Calu3 (cell line): ENCODE measurements at places on chromosomes 4 and X. TPM values are rescaled to one million over a fixed set of nuclear protein-coding genes. Genes with fewer than 3 reads are reported as not detected.
A peak's percentile ranks its signal among the peaks of the same experiment; 100 is the strongest.

DNA sequence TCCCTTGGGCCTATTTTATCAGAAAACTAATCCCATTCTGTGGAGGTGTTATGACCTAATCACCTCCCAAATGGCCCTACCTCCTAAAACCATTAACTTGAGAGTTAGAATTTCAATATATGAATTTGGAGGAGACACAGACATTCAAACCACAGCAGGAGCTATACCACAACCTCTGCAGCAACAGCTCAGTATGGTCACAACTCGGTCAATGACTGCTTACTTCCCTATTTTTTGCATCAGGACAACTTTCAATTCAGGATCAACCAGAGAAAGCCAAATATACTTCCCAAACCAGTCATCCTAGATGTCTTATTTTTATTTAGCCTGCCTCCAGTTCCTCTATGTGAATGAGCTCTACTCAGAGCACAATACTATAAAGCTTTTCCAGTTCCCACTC lies 11.3 kb upstream of the SMARCA5 start:
- no peaks in the 10 kb centered on the region for H3K4me1 ChIP-seq
- H3K36me3 ChIP-seq = no peaks in the 10 kb centered on the region
- H3K4me3 ChIP-seq = no peak overlapping the region

DNA sequence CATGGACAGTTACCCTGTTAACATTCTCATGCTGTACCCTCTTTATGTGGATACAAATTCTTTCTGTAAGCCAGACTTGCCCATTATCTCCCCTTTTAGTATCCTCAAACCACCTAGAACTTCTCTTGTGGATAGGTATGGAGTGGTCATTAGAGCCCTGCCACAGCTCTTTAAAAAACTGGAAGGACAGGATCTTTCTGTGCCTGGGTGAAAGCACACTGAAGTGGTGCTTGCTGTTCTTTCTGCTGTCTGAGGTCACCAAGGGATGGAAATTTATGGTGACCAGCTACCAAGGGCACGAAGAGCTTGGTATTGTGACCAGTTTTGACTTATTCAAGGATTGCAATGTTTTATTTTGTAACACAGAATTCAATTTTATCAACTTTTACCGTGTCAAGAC lies 344.2 kb downstream of the CBLL2 start:
- no peaks in the 10 kb centered on the region for H3K27me3 ChIP-seq
- no peaks in the 10 kb centered on the region for H3K36me3 ChIP-seq
- no peaks in the 10 kb centered on the region for H3K4me1 ChIP-seq
- no peak overlapping the region for H3K27ac ChIP-seq

- H3K27me3 ChIP-seq = no peaks in the 10 kb centered on the region
- no peaks in the 10 kb centered on the region for H3K36me3 ChIP-seq
- no peaks in the 10 kb centered on the region for H3K4me1 ChIP-seq
These were observed 29.8 kb upstream of the PTCHD1 start for GRCh38 chrX:23304881-23305280.

DNA sequence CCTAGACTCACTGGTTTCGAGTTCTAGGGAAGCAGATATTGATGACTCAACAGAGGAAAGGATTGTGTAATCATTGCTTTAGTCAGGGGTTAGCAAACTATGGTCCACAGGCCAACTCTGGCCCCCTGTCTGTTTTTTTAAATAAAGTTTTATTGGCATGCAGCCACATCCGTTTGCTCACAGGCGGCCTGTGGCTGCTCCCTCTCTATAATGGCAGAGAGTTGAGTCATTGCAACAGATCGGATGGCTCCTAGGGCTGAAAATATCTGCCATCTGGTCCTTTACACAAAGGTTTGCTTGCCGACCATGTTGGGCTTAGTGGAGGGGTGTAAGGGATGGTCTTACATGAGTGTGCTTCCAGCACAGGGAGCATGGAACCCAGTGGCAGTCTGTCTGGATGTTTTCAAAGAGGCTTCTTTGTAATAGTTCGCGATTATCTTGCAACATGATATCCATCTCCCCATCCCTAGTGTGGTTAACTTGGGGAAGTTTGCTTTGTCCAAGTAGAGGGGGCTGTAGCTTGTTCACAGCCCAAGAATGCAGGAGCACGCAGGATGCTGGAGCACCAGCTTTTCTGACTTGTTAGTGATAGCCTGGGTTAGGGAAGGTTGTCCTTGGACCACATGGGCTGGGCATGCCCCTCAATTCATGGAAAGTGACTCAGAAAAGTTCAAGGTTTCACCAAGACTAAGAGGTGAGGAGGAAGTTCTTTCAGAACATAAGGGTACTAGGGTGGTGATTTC lies 59.3 kb upstream of the CLDN34 start:
- peak overlapping the region; percentile 87 for H3K27ac ChIP-seq
- peaks cover 23% of the 10 kb centered on the region for H3K36me3 ChIP-seq
- no peaks in the 10 kb centered on the region for H3K27me3 ChIP-seq
- peak; percentile 39 for DNase-seq
- H3K4me1 ChIP-seq = peaks cover 21% of the 10 kb centered on the region

DNA sequence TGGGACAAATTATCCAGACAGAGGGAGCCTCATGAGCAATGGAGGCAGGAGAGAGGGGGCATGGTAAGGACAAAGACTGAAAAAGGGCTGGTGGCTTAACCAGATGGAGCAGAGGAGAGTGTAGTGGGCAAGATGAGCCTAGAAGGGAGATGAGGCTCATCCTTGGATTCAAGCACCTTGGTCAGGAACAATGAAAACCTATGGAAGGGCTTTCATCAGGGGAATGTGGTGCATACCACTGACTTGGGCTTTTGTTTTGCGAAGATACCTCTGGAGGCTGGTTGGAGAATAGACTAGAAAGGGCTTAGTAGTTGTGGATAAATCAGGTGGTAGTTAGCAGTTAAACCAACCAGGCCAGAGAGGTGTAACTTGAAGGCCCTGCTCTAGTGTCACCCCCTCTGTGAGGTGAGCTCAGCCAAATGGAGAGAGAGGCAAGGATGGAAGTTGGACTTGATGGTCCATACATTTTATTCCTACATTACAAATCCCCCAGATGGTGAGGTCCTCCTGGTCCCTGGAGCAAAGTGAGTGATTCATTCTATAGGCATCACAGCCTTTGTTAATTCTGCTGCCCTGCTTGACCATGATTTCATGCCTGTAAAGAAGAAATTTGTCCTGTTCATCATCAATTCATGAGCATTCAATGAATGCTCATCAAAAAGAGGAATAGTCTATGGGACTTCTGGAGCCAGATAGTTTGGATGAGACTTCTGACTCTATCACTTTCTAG lies 264.8 kb upstream of the IGFBP7 start:
- no peaks in the 10 kb centered on the region for H3K4me1 ChIP-seq
- H3K4me3 ChIP-seq = no peak overlapping the region
- H3K27me3 ChIP-seq = peaks cover 9% of the 10 kb centered on the region
- H3K36me3 ChIP-seq = no peaks in the 10 kb centered on the region
- no peak overlapping the region for H3K27ac ChIP-seq

- no peaks in the 10 kb centered on the region for H3K36me3 ChIP-seq
- H3K27me3 ChIP-seq = no peaks in the 10 kb centered on the region
- no peaks in the 10 kb centered on the region for H3K4me1 ChIP-seq
- no peak overlapping the region for H3K27ac ChIP-seq
- DNase-seq = no peak
These were observed 915.4 kb downstream of the CENPC start for GRCh38 chr4:66629927-66630326.

DNA sequence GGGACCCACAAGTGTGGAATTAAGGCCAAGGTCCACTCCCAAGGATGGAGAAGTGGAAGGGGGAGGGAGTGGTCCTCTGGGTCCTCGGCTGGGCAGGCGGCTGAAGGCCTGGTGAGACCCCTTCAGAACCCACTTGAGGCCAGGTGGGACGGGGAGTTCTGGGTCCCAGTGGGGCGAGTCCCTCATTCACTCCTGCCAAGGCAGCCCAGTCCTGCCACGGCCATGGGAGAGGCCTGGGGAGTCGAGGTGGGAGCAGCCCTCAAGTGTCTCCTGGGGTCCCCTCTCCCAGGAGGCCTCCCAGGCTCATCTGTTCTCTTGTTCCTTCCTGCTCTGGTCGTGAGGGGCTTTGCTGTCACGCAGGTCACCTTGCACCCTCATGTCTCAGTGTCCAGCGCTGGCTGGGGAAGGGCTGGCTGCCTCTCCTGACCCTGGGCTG lies 6.1 kb upstream of the SH3BP2 start:
- H3K27me3 ChIP-seq = peaks cover 8% of the 10 kb centered on the region
- no peak overlapping the region for H3K4me3 ChIP-seq
- no peak overlapping the region for H3K27ac ChIP-seq
- peaks cover 4% of the 10 kb centered on the region for H3K4me1 ChIP-seq
- no peak for DNase-seq

DNA sequence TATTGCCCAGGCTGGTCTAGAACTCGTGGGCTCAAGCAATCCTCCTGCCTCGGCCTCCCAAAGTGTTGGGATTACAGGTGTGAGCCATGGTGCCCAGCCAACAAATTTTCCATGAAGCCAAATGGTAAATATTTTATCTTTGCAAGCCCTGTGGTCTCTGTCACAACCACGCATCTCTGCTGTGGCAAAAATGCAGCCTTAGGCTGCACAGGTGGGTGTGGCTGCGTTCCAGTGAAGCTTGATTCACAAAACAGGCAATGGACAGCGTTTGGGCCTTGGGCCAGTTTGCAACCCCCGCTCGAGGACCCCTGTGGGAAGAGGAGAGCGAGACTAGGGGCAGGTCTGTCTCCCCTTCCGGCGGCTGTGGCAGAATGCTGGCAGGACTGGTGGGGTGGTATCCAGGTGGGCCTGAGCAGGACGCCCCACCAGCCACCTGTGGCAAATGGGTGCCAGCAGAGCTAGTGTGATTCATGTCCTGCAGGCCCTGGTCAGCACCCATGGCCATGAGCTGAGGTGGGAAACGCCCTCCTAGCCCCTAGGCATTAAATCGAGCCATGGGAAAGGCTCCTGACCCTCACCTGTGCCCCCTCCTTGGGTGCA lies 19.7 kb downstream of the HTRA3 start:
- no peak for DNase-seq
- no peaks in the 10 kb centered on the region for H3K36me3 ChIP-seq
- peaks cover 70% of the 10 kb centered on the region for H3K27me3 ChIP-seq

DNA sequence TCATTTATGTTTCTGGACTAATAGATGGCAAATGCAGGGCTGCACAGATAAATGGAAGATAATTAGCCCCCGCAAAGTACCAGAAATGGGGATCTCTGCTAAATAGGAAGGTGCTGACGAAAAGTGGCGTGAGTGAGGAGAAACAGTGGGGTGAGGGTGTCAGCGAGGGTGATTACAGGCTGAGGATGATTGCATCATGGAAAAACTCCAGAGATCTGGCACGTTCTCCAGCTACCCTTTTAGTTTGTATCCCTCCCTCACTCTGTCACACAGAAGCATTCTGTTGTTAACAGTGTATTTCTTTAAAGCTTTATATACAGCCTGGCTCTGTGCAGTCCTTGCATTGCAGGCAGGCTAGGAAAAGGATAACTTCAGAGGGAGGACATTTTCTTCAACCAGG lies 309.6 kb upstream of the DDX53 start:
- DNase-seq = no peak
- H3K36me3 ChIP-seq = no peaks in the 10 kb centered on the region
- H3K27ac ChIP-seq = no peak overlapping the region
- H3K27me3 ChIP-seq = no peaks in the 10 kb centered on the region
- H3K4me1 ChIP-seq = no peaks in the 10 kb centered on the region

GRCh38 chrX:18855919-18856644 lies 127.8 kb downstream of the PHKA2 start:
- H3K4me3 ChIP-seq = no peak overlapping the region
- H3K4me1 ChIP-seq = no peaks in the 10 kb centered on the region
- no peak overlapping the region for H3K27ac ChIP-seq
- no peaks in the 10 kb centered on the region for H3K27me3 ChIP-seq

GRCh38 chr4:10877076-10877475 lies 192.5 kb upstream of the CLNK start:
- no peaks in the 10 kb centered on the region for H3K36me3 ChIP-seq
- H3K4me1 ChIP-seq = peaks cover 7% of the 10 kb centered on the region

DNA sequence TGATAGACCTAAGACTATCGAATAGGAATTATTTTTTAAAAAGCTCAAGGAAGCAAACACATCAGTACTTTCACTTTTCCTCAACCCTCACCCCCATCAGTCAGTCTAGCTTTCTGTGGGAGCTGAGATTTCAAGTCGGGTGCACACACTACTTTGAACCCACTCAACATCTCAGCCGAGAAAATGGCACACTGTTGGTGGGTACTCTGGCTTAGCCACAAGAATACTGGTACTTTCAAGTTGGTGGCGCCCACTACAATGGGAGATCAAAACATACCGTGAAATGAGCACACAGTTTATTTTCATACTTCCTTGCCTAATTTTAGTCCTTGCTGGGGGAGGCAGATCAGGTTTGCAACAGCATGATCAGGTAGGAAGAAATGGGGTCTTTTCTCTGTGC lies 10.2 kb downstream of the CD40LG start:
- no peak overlapping the region for H3K4me3 ChIP-seq
- no peak overlapping the region for H3K27ac ChIP-seq
- H3K36me3 ChIP-seq = no peaks in the 10 kb centered on the region
- no peak for DNase-seq

DNA sequence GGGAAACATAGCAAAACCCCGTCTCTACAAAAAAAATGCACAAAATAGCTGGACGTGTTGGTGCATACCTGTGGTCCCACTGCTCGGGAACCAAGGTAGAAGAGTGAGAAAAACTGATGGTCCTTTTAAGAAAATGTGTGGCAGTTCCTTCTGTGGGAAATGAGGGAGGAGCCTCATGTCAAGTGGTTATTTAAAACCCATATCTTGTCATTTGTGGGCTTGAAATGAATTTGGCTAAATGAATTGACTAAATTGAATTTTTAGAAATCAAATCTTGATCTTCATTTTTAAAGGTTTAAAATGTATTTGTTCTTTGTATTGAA lies 16.2 kb upstream of the LAMP2 start:
- no peak for DNase-seq
- H3K4me1 ChIP-seq = peaks cover 15% of the 10 kb centered on the region
- peaks cover 9% of the 10 kb centered on the region for H3K36me3 ChIP-seq

DNA sequence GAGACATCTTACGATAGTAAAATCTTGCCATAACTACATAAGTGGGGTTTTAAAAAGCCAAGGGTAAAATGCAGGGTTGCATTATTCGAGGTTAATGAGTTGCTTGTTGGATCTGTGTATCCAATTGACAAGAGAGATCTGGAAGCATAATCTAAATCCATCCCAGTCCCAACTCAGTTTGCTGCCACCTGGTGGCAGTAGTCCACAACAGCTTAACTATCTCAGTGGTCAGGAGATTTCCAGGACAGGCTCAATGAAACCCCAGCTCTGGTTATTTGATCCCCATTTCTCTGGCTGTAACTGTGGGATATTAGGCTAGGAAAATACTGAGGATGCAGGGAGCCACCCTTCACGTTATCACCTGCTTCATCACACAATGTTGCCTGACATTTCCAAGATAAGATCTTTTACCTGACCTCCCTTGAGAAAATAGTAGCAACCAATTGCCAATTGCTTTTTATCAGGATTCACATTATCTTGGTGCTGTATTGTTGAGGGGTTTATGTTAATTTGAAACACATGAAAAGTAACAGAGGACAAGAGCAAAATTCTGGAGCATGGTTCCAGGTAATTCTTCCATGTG lies 88.2 kb upstream of the TNIP3 start:
- DNase-seq = peak; percentile 58
- no peaks in the 10 kb centered on the region for H3K36me3 ChIP-seq
- no peak overlapping the region for H3K27ac ChIP-seq
- H3K4me1 ChIP-seq = no peaks in the 10 kb centered on the region

- no peaks in the 10 kb centered on the region for H3K36me3 ChIP-seq
- no peaks in the 10 kb centered on the region for H3K27me3 ChIP-seq
- DNase-seq = no peak
- H3K27ac ChIP-seq = no peak overlapping the region
- no peaks in the 10 kb centered on the region for H3K4me1 ChIP-seq
- no peak overlapping the region for H3K4me3 ChIP-seq
These were observed 65.6 kb upstream of the PGM2 start for GRCh38 chr4:37760840-37761239.

FGF5 gene
- 0.50 and 0.81 TPM in 2 replicates for total RNA-seq

KLKB1 gene
- total RNA-seq = 2.6 and 2.9 TPM in 2 replicates

FRMD7 gene
- not detected in 2 replicates for total RNA-seq

FAM199X gene
- 31.6 and 31.9 TPM in 2 replicates for total RNA-seq

PALLD gene
- 13.1 and 27.6 TPM in 2 replicates for total RNA-seq

STS gene
- total RNA-seq = 11.4 and 14.1 TPM in 2 replicates

CT83 gene
- 30.5 and 35.2 TPM in 2 replicates for total RNA-seq

MTTP gene
- 0.22 TPM in 1 of 2 replicates, not detected in the other for total RNA-seq
